ENCODE measurements at places on chromosomes 3 and 15.

- no peak for DNase-seq
Measured at GRCh38 chr3:126509597-126510307, 7.8 kb downstream of the UROC1 start.

DNA sequence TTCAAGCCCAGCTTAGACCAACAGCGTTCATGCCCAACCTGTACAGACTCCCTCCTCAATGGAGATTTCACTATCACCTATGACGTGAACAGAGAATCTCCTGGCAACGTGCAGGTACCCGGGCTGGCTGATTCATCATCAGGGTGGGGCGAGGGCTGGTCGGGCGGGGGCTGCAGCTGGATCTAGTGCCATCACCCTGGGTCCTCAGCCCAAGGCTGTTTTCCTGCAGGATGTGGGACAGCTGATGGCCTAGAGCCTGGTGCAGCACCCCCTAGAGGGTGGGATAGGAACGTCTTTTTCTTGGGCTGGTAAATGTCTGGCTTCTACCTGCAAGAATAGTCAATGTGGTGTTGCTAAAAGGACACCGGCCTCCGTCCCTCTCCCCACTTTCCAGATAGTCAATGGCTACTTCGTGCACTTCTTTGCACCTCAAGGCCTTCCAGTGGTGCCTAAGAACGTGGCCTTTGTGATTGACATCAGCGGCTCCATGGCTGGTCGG lies 4.4 kb downstream of the ITIH3 start:
- DNase-seq = peak; percentile 3

DNA sequence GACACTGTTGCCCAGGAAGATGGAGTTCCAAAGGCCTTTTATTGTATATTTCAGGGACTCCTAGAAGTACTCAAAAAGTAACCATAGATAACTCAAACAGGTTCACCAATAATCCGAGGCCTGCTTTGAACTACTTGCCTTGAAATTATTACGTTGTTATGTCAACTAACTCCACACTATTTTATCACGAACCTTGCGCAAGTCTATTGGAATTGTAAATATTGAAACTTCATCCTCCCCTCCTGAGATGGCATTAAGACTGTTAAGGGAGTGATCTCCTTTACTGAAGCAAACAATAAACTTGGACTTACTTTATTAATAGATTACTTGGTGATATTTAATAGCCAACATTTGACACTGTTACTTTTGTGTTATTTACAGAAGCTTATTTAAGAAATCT lies 199.6 kb upstream of the GADL1 start:
- no peak for DNase-seq

DNA sequence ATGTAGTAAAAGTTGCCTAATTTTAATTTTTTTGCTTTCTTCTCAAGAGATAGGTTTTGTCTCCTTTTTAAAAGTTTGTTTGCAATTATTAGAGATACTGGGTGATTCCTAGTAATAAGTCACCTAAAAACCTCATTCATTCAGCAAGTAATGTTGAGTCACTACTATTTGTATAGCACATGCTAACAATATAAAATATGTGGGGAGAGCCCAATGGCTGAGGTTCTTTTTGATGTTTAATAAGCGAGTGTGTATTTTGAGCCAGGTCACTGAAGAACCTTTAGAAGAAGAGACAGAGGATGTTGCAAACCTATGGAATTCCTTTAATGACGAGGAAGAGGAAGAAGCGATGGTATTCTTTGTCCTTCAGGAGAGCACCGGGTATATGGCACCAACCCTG lies 123.7 kb upstream of the CHRM5 start:
- no peak for DNase-seq

DNA sequence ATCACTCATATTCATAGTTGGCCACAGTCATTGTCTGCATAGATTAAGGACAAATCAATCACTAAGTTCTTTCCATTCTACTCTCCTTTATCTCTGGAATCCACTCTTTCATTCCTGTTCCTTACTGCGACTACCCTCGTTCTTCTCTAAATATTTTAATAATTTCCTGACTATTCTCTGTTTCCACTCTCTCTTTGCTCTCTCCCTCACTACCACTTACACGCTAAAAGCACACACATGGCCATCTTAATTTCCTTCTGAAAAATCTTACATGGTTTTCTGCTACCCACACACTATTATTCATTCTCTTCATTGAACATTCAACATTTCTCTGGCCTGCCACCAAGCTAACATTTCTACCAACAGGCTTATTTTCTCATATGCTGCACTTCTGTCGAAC lies 279.6 kb upstream of the PLSCR5 start:
- DNase-seq = no peak

DNA sequence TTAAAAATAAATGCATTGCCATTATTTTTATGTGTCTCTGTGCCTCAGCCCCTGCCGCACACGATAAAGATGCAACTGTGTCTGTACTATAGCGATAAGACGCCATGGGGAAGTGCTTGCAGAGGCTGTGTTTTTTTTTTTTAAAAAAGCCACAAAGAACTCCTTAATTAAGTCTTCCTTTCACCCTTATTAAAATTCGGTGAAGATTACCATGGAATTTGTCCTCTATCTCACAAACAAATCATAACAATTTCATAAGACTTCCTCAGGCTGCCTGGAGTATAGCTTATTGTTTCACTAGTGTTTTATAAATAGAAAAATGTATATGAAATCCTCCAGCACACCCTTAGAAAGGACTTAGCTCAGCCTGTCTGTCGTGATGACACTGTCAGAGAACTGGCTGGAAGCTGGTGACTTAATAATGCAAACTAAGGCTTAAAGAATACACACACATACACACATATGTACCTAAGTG lies 374.8 kb upstream of the SLCO3A1 start:
- no peak for DNase-seq

DNA sequence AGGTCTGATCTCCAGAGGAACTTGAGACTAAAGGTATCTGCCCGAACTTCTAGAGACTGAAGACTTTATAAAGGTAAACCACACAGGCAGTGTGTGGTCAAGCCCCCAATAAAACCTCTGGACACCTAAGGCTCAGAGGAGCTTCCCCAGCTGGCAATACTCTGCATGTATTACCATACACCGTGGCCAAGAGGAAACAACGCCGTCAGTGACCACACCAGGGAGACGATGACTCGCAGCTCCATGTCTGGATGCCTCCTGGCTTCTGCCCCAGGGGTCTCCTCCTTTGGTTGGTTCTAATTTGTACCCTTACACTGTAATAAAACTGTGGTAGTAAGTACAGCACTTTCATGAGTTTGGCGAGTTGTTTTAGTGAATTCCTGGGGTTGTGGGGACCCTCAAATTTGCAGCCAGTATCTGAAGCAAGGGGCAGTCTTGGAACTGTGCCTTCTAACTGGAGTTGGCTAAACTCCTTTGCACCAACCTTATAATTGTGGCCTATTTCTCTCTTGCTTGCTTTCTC lies 32.1 kb upstream of the BCL2L10 start:
- no peak for DNase-seq

DNA sequence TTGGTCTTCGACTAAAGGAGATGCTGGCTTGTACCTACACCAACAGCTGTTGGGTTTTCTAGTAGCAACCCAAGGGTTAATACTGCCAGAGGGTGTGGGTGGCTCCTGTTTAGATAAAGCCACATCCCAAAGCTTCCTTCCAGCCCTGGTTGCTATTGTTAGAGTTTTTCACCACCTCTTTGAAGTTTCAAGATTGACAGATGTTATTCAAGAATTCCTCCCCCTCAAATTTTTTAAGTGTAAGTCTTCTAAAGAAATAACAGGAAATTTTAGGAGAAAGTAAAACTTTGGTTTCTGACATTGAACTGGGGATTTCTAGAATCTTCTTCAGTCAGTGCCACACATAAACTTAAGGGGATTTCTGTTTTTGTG lies 60.9 kb downstream of the TGFBR2 start:
- DNase-seq = no peak

GRCh38 chr3:37986479-37987314 lies 3.9 kb upstream of the VILL start:
- no peak for DNase-seq

- DNase-seq = no peak
Measured at GRCh38 chr15:25670025-25670554, 193.0 kb downstream of the ATP10A start.

GRCh38 chr3:67382536-67382935 lies 271.9 kb downstream of the SUCLG2 start:
- no peak for DNase-seq

DNA sequence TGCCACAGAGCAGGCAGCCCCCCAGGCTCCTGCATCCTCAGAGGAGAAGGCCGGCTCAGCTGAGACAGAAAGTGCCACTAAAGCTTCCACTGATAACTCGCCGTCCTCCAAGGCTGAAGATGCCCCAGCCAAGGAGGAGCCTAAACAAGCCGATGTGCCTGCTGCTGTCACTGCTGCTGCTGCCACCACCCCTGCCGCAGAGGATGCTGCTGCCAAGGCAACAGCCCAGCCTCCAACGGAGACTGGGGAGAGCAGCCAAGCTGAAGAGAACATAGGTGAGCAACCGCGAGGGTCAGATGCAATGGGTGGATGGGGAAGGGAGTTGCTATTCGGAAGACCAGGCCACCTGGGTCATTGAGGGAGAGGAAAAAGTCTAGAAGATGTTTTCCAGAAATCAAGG lies 53.0 kb downstream of the GAP43 start:
- DNase-seq = no peak

GRCh38 chr3:194472290-194472920 lies 14.4 kb downstream of the ATP13A3 start:
- DNase-seq = no peak

DNA sequence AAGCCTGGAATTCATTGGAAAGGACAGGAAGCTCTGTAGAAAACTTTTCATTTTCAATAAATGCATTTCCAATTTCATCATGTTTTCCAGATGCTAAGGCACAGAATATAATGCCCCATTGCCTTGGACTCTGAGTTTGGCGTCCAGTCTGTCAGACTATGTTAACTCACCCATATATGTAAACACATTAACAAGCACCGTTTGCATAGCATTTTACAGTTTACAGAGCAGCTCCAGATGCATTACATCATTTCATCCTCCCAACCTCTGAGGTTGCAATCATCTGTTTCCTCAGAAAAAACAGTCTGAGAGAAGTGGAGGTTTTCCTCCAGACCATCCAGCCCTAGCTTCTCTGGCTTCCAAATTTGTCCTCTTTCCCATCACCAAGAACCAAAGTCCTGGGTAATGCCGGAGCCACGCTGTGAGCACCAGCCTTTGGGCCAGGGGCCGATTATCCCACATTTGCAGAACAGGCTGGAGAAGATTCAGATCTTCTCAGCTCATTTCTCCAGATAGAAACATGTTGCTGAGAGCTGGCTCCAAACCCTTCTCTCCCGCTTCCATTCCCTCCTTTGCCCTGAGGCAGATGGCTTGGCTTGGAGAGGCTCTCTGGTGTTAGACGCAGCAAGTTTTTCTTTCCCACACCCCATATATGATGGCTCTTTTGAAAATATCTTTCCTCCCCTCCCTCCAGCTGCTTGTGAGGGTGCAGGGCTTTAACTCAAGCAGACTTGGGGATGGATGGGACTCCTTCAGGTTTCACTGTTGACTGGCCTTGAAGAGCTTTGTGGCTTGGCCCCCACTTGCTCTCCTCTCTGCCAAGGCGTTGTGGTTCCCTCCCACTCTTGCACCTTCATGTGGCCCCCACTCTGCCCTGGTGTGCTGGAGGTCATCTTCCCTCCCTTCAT lies 26.0 kb downstream of the CYP19A1 start:
- DNase-seq = no peak

GRCh38 chr3:114622001-114622400 lies 328.2 kb downstream of the TIGIT start:
- DNase-seq = no peak

- no peak for DNase-seq
Measured at GRCh38 chr3:72530426-72530825, 317.8 kb downstream of the SHQ1 start.

DNA sequence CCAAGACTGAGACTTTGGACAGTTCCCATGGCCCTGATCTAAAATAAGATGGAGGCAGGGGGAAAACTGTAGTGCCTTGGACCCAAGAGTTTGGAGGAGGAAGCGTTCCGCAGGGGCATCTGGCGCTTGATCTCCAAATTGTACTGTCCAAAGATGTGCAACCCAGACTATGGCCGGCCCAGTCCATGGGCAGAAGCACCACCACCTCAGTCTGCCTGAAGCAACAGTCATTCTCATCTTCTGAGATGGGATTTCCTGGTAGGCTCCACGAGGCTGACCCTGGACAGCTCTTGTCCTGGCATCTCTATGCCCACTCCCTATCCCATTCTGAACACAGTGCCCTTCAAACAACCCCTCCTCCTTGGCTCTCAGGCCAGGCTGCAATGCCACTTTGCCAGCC lies 3.6 kb downstream of the INSYN1 start:
- no peak for DNase-seq

DNA sequence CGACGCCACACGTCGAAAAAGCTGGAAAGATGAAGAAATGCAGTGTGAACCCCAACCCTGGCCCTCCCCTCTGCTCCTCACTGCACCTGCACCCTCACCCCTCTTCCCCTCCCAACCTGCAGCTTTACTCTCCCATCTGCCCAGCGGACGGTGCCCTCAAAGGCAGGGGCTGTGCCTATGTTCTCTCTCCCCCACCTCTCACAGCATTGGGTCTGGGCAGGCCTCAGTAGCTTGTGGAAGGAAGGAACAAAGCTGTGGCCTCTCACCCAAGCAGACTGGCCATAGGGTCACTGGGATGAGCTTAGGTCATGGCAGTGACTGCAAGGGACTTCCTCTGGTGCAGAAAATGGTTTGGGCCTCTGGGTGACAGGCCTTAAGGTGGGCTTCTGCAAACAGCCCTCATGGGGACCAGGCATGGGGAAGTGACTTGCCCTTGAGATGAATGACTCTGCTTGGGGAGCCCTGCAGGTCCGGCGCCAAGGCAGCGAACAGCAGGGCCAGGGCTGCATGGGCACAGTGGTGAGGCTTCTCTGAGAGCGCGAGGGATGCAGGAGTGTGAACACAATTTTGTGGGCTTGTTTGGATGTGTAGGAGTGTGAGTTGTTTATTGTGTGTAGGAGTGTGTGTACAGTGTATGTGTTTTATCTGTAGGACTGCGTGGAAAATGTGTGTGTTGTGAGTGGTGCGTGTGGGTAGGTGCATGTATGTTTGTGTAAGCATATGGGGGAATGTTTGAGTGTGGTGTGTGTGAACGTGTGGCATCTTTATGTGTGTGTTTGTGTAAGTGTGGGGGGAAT lies 29.2 kb downstream of the SRPRB start:
- DNase-seq = no peak

- no peak for DNase-seq
Measured at GRCh38 chr3:193762657-193763056, 169.6 kb downstream of the OPA1 start.

DNA sequence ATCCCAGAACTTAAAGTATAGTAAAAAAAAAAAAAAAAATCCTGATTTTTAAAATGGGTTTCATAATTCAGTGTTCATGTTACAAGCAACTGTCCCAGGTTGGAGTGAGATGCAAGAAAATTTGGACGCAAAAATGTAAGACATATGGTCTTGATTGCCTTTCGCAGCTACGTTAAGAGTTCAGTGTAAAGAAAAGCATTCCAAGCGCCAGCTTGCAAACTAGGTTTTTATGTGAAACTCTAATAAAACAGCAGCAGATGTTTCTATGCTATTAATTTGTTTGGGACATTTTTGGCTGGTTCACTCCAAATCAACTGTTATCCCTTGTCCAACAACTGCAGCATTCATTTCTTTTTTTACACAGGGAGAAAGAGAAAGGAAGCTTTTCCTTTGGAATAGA lies 957.8 kb downstream of the ROBO1 start:
- no peak for DNase-seq

GRCh38 chr3:48189321-48189720 lies 1.1 kb upstream of the CDC25A start:
- DNase-seq = no peak
